ENCODE measurements at places on chromosomes 7 and 10.
A peak's percentile ranks its signal among the peaks of the same experiment; 100 is the strongest.

DNA sequence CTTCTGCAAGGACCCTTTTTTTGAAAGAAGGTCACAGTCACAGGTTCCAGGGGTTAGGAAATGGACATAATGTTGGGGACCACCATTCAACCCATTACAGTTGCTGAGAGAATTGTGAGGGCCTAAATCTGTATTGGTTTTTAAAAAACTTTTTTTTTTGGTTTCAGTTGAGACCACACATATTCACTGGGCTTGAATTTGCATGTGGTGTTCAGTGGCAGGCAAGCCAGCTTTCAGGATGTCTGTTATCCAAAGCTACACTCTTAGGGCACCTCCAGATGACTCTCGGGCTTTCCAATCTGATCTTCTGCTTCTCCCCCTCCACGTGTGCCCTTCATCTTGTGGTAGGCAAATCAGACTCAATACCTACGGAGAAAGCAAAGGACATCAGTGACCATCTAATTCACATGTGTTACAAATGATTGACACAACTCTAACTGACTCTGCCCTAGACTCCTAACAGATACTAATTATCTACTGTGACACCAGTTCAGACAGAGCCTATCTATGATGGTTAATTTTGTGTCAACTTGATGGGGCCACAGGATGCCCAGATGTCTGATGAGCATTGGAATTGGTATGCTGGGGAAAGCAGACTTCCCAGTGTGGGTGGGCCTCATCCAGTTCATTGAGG lies 93.3 kb upstream of the ELMO1 start:
- DNase-seq: no peak

GRCh38 chr7:15571301-15571878 lies 9.6 kb upstream of the AGMO start:
- DNase-seq: no peak

GRCh38 chr7:64574540-64575099 lies 11.7 kb upstream of the ZNF680 start:
- DNase-seq: peak; percentile 62

DNA sequence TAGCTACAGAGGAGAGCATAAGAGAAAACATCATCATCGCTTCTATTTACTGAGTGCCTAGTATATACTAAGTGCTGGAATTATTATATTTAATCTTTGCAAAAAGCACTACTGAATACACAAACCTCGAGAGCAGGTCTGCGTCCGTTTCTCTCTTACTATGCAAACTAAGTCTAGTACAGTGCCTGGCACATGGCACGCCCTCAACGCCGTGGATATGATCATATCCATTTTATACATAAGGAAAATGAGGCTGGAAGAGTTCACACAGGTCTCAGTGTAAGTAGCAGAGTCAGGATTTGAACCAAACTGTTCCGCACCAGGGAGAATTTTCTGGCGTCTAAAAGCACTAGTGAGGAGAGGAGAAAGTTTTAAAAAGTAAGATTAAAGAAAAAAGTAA lies 17.6 kb downstream of the MXI1 start:
- DNase-seq: no peak

DNA sequence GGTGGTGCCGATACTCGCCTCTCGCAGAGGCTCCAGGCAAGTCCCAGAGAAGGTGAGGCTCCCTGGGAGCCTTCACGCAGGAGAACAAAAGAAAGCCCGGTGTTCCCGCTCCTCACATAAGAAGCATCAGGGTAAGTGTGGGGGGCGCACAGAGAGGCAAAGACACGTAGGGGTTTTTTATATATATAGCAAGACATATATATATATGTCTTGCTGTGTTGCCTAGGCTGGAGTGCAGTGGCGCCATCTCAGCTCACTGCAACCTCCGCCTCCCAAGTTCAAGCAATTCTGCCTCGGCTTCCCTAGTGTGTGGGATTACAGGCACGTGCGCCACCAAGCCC lies 61.3 kb downstream of the PDIA4 start:
- no peak for DNase-seq

DNA sequence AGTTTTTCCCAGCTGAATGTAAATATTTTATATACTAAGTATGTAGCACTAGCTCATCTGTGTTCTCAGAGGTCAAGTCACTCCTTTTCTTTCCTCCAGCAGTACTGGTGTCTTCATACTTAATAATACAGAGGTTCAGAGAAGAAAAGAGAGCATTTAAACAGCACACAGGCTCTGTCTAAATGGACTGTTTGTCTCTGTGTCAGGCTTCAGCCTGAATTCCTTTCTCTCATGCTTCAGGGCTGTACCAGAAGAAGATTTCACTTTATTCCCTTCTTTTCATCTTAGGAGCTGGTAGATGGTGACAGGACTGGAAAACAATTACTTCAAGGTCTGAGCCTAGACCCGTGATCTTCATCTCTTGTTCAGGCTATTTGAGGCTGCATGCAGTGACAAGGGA lies 51.4 kb upstream of the LYZL2 start:
- DNase-seq: no peak

GRCh38 chr7:98194672-98195457 lies 16.4 kb upstream of the BHLHA15 start:
- DNase-seq: no peak

DNA sequence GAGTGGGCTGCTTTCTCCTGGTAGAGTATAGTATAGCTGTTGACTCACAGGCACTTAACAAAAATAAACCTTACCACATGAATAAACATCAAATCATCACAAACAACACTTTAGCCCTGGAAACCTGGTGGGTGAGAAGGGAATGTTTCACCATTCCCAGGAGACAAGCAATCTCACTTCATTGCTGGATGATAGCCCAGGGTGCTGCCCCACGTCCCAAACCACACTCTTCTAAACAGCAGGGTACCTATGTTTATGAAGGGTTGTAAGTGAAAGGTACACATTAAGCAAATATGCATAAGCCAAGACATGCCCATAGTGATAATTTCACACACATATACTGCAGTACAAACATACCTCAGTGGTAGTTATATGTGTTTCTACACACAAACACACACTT lies 276.2 kb downstream of the FGFR2 start:
- DNase-seq: no peak

DNA sequence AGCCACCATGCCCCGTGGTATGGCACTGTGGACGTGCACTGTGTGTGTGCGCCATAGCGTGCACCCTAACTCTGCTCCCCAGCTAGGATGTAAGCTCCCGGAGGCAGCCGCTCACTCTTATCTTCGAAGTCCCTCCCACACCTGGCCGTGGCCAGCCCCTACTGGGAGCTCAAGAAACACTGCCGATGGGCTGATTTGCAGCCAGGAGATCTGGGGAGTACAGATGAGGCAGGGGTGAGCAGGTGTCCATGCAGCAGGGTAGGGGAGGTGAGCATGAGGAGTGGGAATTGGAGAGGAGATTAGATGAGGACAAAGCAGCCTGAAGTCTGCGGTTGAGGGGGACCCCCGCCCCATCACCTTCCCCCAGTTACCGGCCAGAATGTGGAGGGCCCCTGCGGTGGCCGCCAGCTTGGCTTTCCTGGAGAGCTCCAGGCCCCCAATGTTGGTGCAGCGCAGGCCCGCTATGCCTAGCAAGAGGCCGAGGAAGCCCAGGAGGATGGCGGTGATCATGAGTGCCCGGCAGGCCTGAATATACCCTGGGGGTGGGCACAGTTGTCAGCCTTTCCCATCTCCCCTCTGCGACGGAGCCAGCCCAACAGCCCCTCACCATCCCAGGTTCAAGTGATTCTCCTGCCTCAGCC lies 3.6 kb downstream of the CLDN15 start:
- no peak for DNase-seq

- no peak for DNase-seq
These were observed 1073.6 kb downstream of the XPNPEP1 start for GRCh38 chr10:108849688-108850087.

GRCh38 chr7:140127360-140128127 lies 49.2 kb downstream of the KDM7A start:
- no peak for DNase-seq

DNA sequence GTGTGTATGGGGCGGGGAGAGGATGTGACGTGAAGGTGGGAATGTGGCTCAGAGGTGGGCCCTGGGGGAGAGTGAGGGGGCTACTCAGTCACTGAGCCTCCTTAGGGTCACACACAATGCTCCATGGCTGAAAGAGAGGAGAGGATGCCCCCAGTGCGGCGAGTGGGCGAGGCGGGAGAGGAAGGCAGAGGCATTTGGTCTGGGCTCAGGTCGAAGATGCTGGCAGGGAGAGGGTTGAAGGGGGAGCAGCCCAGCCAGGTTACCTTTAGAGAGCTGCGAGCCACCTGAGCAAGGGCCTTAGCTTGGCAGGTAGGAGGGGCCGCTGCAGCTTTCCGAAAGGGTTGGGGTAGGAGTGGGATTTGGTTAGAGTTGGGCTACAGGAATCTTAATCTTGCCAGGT lies 4.7 kb upstream of the LOXL4 start:
- DNase-seq: no peak

- DNase-seq: no peak
These were observed 8.1 kb upstream of the ADAP1 start for GRCh38 chr7:962401-963081.

DNA sequence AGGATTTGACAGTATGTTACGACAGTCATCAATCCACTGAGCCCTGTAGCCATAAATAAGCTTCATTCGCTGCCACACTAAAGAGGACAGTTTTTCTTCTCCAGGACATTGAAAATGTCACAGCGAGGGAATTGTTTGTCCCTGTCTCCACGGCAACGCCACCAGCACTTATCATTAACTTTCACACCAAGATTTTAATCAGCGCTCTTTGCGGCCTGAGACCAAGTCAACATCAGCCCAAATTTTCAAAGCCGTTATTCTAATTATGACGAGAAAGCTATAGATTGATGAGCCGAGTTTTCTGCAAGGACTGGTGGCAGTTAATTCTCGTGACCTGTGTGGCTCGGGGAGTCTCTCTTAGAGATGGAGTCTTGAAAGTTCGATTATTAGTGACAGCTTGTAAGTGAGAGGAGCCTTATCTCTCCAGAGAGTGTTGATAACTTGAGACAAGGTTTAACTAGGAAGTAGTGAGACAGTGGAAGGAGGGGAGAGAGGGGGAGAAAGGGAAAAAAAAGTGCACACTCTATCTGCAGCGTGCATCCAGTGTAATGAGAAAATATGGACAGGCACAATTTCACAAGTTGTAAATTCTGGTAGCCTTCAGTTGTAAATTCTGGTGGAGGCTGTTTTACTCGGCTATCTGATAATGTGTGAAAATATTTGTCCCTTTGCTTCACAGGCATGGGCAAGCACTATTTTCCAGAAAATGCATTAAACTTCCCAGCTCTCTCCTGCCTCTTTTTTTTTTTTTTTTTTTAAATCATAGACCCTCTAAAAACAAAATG lies 473.3 kb downstream of the LRMDA start:
- DNase-seq: no peak

DNA sequence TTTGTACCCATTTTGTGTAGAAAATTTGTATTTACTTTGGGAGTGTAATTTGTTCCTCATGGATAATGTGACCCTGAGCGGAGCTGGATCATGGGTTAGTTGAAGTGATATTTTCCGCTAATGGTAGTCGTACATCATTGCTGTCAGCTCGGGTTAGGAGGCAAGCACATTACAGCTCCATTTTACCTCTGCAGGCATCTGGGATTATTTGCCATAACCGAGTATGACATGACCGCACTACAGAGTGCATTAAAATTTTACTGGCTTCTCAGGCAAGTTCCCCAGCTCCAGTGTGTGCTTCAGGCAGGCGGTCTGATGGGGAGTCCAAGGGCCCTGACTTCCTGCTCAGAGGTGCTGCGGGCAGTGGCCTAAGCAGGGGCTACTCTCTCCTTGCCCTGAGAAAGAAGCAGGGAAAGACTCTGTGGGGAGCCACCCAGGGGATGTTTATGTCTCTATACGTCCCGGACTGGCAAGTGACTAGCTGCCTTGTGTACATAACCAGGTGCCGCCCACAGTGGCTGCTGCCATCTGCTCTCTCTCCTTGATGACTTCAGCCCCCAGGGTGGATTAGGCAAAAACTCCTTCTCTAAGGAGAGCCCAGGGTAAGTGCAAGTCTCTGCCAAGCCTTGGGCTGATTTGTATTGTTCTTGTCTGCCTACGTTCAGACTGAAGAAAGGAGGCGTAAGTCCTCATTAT lies 685.3 kb upstream of the GALNT17 start:
- no peak for DNase-seq

DNA sequence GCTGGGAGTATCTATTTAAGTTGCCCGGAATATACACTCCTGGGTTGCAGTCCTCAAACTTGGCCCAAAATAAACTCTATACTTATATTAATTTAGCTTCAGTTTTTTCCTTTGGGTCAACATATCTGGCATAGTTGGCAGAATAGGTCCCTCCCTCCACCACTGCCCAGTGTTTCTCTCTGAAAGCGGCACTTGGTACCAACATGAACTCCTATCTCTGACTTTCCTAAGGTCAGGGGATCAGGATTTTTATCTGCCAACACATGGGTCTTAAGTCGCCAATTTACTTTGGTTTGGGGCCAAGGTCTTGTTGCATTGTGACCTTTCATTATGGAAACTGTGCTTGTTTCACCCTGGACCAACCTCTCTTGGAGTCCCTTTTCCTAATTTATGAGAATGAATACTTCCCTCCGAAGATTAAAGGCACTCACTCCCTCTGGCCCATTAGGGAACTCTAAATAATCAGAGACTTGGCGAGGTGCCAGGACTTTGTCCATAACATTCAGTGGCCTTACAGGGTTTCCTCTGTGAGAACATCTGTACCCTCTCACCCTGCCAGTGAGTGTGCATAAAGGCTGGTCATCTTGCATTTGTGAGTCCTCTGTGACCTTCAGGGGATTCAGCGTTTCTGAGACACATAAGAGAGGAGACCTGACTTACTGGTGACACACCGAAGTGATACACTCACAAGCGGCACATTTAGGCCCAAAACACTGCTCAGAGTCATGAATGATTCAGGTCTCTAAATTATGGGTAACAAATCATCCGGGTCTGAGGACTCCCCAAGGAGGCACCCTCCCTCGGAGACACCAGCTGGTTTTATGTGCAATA lies 19.7 kb upstream of the FKBP9 start:
- DNase-seq: no peak

- no peak for DNase-seq
These were observed 101.2 kb upstream of the PDGFA start for GRCh38 chr7:620885-621284.

DNA sequence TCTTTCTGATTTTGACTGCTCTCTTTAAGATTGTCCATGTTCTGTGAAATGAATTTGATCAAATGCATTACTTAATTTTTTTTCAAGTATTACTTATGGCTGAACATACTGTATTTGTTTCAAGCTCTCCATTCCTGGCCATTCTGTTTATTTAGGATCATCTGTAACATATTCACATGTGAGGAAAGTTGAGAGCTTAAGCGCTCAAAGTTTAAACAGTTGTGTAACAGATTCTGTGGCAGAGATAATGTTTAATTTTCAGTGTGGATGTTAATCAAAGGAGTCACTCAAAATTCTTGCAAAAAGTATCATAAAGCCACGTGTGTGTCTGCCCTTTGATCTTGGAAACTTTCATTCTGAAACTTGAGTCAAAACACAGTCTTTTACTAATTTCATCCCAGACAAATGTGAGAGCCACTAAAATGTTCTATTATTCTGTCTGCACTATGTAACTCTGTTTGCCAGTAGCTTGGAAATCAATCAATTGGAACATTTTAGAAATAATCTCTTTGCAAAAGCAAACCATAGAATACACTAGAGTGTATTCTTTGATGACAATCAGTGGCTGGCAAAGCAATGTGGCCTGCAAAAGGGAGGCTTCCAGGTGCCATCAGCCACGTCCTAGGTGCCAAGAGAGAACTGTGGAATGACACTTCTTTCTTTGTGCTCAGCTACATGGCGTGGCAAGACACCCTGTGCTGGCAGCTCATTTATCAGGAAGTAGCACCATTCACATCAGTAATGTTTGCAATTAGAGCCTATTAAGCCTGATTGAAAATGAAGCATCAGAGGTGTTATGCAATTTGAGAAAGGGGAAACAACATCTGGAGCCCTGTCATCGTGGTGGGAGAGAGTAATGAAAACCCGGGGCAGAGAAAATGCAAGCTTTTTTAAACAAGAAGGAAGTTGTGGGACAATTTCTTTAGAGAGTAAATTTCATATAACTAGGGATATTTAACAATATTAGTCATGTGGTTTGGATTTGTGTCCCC lies 40.9 kb downstream of the ARL5B start:
- DNase-seq: no peak
